ENCODE measurements at places on chromosomes 1 and 21.

DNA sequence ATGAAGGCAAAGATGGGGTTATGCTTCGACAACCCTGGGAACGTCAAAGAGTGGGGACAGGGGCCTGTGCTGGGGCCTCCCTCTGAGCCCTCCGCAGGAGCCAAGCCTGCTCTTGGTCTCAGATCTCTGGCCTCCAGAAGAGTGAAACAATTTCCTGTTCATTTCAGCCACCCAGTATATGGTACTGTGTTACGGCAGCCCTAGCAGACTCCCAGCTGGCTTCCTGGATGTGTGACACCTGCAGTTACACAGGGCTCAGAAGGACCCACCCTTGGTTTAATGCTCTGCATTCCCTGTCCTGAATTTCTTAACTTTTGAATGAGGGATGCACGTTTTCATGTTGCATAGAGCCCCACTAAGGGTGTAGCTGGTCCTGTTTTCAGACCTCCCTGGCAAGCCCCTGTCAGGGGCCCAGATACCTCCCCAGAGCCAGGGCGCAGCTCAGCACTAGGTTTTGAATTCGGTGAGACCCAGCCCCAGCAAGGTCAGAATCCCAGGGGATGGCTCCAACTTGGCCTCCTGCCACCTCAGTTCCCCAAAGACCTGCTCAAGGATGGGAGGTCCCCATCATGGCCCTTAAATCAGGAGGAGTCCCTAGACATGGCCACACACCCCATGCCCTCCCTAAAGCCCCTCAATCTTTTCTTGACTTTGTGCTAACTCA, 79.0 kb upstream of the IFFO2 start:
- no peak for DNase-seq

GRCh38 chr1:67332653-67333529, 25.2 kb downstream of the IL12RB2 start:
- no peak for DNase-seq

DNA sequence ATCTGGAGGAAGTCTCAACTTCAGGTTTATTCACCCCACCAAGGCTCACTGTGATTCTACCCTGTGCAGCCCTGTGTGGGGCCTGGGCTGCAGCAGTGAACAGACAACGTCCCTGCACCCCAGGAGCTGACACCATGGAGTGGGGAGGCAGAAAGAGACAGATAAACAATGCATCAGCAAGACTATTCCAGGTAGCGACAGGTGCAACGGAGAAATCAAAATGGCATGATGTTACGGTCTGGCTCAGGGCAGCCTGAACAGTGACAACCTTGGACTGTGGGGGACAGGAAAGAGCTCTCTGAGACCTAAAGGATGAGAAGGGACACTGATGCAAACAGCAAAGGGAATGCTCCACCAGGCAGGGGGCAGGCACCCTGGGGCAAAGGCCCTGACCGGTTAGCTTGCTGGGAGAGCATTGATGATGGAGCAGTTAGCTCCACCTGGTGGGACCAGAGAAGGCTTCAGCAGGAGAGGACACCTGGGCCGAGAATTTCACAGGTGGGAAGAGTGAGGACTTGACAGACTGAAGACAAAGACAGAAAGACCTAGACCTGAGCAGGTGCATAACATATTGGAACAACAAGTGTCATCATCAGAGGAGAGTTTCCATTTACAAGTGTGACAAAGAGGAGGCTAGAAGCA, 589.9 kb downstream of the MATN1 start:
- DNase-seq, result no peak

DNA sequence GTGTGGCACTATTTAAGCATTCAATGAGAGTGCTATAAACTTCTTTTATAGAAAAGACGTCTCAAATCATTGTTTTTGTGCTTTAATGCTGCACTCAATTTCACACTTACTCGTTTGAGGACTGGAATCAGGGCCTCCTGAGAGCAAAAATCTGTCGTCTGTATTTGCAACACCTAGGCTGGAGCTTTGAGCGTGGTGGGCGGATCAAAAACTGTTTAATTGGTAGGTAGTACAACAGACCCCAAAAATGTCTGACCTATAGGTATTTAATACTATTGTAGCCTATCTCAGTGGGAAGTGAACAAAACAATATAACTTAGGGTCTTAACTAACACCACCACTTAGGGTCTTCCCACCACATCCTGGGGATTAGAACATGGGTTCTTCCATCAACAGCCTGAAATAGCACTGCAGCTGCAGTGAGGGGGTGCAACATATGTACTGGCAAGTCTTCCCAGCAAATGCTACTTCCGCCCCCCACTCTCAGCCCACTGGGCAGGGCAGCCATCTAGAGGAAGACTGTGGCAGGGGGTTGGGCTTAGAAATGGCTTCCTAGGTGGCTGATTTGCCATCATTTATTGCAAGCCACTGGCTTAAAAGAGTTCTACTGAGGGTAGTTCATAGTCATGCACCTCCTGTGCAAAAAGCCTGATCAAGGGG, 48.3 kb downstream of the CD46 start:
- no peak for DNase-seq

GRCh38 chr1:186904361-186904760, 75.6 kb downstream of the PLA2G4A start:
- no peak for DNase-seq

- DNase-seq, result no peak
These were observed 91.6 kb downstream of the ASH1L start for GRCh38 chr1:155471026-155471425.

GRCh38 chr1:236142253-236143103, at the start of gene GPR137B:
GPR137B (plus strand) TSS chr1:236142539; CDS start chr1:236142623, 84 bp downstream.
- peak; percentile 11 for DNase-seq

- DNase-seq, result no peak
These were observed 31.6 kb upstream of the ETS2 start for GRCh38 chr21:38774152-38774551.

DNA sequence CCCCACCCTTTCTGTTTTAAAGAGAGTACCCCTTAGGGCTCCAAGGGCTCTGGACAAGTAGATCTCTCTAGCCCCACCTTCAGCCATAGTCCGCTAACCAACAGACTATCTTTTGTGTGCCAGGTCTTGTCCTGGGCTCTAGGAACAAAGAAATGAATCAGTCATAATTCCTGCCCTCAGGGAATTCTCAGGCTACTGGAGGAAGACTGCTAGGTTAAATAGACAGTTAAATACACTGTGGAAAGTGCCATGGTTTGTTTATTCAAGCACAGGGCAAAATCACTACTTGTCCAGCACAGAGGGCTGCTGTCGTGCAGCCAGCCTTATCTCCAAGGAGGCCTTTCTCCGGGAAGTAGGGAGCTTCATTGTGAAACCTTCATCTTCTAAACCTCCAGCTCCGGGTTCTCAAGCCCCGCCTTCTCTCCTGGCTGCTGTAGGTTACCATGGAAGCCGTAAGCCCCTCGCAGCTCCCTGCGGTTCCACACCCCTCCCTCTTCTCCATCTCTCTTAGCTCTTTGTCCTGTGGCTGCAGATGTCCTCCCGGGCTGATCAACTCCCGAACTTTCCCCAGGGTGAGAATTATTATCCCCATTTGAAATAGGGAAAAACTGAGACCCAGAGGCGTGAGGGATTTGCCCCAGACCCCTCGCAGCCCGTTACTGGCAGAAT, 29.8 kb downstream of the SHISAL2A start:
- no peak for DNase-seq

- DNase-seq, result no peak
These were observed 59.8 kb downstream of the KIRREL1 start for GRCh38 chr1:158053276-158053675.

DNA sequence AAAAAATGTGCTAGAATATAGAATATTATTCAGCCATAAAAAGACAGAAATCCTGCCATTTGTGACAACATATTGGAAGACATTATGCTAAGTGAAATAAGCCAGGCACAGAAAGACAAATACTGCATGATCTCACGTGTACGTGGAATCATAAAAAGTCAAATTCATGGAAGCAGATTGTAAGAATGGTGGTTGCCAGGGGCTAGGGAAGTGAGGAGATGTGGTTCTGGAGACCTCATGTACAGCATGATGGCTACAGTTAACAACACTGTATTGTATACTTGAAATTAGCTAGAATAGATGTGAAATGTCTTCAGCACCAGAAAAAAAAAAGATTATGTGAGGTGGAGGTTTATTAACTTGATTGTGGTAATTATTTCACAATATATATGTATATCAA, 166.4 kb downstream of the ZZZ3 start:
- DNase-seq, result no peak

- DNase-seq, result no peak
These were observed 47.8 kb downstream of the GADD45A start for GRCh38 chr1:67732750-67733151.

DNA sequence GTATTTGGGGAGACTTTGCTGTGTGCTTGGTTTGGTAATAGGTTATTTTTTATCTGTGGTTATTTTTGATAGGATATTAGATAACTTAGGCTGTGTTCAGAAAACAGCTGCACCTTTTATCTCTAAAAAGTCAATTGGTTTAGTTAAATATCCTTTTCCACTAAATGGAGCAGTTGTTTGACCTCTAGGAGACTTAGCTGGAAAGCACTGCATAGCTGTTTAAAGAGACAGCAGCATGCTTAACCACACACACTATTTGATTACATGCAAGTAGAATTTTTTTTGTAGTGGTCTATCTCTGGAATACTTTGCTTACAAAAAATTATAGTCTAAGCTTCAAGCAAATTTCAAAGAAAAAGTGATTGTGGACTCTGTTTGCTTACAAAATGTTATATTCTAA, 6.5 kb upstream of the PALMD start:
- DNase-seq, result no peak

DNA sequence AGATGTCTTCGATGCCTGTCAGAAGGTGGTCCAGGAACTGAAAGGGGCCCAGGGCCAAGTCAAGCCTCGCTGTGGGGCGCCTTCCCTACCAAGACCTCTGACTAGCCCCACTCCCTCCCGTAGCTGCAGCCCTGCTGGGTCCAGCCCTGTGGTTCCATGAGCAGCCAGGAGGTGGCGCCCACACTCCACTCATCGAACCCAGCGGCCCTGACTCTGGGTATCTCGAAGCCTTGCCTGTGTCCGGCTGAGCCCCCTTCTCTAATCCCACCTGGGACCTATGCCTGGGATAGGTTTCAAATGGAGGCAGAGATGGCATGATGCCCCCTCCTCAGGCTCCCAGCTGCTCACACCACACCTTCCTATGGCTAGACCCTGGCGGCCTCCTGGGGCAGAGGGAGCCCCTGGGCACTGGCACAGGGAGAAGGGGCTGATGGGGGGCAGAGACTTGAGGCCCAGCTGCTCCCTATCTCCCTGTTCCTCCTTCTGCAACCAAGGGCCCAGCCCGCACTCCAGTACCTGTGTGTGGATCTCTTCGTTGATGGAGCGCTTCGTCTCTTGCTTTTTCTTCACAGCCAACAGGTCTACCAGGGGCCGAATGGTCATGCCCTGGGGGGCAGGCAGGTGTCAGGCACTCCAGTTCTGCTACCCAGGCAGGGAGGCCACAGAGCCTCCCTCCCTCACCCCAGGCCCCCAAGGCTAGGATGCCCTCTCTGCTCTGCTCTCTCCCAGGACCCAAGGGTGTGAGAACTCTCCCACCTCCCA, 52.0 kb downstream of the SLC9A1 start:
- DNase-seq, result peak; percentile 52

- no peak for DNase-seq
These were observed 67.5 kb upstream of the SAMSN1 start for GRCh38 chr21:14613486-14614224.

GRCh38 chr1:67616394-67616985, 68.5 kb upstream of the GADD45A start:
- DNase-seq, result no peak

DNA sequence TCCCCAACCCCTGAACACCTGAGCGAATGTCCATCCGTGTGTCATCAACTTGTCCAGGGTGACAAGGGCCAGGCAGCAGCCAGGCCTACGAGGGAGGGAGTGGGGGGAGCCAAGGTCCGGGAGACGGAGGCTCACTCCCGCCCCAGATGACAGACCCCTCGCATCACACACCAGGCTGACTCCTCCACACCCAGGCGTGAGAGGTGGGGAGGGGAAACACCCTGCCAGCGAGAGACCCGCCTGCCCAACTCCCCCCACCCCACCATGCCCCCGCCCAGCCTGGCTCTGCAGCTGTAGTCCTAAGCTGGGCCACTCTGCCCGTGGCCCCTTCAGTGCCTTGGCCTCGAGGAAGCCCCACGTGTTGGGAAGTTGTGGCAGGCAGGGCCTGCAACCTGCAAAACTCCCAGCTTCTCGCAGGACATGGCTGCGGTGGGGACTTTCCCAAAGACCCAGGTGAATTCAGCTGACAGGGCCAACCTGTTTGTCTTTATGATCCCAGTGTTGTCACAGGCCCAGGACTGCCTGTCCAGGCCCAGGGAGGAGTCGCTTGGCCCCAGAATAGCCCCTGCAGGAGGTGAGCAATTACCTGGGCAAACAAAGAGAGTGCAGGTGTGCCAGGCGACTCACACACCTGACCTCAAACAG, 62.9 kb downstream of the RIPK4 start:
- DNase-seq, result no peak

DNA sequence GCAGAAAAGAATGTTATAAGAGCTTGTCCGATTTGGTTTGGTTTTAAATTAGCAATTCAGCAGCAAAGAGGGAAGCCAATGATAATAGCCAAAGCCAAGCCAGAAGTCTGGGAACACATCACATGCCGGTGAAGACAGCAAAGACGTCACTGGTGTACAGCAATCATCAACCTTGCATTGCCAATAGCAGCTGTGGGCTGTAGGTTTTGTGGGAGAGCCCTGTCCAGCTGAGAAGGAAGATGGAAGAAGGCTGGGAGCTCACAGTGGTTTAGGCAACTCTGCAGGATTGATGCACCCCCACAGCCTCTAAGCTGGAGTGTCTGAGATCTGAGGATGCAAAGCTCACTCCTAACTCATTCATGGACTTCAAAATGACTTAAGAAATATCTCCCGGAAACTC, 338.7 kb downstream of the SIPA1L2 start:
- DNase-seq, result no peak

DNA sequence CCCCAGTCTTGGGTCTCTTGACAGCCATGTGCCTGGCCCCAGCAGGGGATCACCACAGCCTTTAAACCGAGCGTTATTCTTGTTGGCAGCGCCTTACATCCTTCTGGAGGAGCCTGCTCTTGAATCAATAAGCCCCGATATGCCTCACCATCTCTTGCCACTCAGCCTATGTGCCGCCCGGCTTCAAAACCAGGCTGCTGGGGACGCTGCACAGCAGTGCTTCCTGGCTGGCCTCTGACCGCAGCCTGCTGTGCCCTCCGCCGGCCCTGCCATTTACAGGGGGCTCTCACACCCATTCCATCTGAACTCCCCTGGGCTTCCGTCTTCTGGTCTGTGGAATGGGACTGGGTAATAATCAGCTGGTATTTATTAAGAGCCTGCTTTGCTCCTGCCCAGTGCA, 3.0 kb upstream of the PEX10 start:
- DNase-seq, result no peak

GRCh38 chr1:245131026-245131393, 23.8 kb upstream of the KIF26B start:
- no peak for DNase-seq

- DNase-seq, result no peak
These were observed 204.8 kb downstream of the SETD4 start for GRCh38 chr21:35855484-35855883.

GRCh38 chr1:241717975-241718374, 65.9 kb downstream of the WDR64 start:
- DNase-seq, result no peak

GRCh38 chr1:118918230-118918939, 69.8 kb downstream of the TBX15 start:
- no peak for DNase-seq

- DNase-seq, result peak; percentile 98
These were observed at the start of gene GPATCH4 for GRCh38 chr1:156601122-156601830. GPATCH4 (minus strand) TSS chr1:156601479.

- DNase-seq, result no peak
These were observed 138.1 kb upstream of the KCNJ6 start for GRCh38 chr21:38054334-38054733.
